ENCODE measurements at places on chromosomes 11 and 22.

- no peak for DNase-seq
Observed at GRCh38 chr11:121300972-121301699, 8.6 kb downstream of the SC5D start.

DNA sequence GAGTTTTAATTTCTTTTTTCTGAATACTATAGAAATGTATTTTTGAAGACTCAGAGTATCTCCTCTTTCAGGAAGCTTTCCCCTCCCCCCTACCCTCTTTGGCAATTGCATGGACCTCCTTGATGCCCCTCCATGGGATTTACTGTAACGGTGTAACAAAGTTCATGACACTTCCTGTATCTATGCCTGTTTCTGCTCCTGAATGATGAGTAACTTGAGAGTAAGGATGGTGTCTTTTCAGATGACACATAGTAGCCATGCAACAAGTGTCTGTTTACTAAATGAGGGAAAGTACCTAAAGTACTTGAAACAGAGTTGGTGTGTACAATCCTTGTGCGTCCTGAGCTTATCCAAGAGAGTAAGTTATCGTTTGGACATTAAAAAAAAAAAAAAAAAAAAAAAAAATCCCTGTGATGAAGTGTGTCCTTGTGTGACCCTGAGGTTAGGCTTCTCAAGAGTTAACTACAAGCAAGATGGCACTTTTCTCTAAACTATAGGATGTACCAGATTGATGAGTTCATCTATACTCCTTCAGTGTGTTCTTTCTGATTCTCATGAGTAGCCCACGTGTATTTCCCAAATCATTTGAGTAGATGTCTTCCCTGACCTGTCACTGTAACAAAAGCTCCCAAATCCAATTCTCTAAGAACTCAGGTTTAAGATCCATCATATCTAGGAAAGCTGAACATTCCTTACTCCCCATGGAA, 7.4 kb downstream of the ETS1 start:
- DNase-seq: no peak

DNA sequence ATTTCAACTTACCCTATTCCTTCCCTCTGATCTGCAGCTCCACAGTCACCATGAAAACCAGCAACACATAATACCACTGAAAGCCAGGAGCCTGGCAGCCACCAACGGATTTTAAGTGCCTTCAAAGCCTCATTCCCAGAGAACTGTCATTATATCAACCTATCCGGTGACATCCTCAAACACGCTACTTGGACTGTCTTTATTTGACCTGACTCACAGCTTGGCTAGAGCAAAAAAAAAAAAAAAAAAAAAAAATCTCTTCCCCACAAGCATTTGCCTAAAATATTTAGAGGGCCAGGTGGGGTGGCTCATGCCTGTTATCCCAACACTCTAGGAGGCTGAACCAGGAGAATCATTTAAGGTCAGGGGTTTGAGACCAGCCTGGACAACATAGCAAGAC, 32.4 kb upstream of the ARHGAP32 start:
- no peak for DNase-seq

DNA sequence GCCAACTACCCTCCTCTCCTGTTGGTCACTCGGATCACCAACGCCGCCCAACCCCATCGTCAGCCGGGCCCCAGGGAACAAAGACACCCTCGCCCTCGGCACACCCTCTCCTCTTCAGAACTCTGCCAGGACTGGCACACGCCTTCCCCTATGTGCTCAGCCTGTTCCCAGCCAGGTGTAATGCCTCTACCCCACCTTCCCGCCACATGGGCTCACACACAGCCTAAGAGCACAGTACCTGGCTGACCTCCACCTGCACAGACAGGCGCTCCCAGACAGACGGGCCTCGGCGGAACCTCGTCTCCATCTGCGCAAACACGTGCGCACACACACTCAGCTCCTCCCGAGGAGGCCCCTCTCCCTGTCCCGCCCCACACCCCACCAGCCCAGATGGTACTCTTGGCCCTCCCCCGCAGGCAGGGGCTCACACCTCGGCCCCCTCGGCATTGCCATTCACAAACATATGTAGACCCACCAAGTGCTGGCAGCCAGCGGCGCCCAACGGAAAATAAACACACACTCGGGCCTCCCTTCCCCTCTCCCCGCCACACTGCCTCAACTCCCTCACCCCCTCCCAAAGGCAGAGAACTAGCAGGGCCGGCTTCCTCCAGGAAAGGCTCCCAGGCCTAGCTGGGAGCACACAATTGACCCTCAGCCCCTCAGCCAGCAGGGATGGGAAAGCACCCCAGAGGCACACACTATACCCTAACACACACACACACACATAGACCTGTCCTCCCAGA, 8.5 kb downstream of the ELFN2 start:
- no peak for DNase-seq

DNA sequence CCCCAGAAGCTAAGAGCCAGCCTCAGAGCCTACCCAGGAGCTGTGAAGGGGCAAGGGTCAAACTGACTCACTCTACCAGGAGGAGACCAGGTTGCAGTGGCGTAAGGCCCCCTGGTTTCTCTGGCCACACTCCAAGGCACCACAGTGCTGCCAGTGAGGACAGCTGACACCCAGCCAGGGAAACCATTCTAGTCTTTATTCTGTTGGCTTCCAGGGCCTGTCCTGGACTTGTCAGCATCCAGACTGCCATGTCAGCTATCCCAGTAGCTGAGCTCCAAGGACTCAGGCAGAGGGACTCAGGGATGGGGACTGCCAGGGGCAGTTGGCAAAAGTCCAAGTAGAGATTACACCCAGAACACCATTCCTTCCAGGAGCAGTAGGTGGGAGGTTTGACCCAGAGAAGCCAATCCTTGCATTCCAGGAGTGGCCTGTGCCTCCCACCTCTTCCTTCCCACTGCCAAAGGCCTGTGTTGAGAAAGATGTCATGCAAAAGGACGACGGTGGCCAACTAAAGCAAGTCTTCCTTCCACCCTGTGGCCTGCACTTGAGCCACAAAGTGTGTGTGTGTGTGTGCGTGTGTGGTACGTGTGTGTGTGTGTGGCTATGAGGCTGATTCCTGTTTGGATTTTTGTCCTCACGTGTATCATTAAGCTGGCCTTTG, 3.6 kb upstream of the MAPK8IP1 start:
- DNase-seq: no peak

GRCh38 chr22:23294221-23294620, 113.9 kb downstream of the BCR start:
- no peak for DNase-seq

GRCh38 chr11:78100676-78101472, 21.2 kb upstream of the NDUFC2 start:
- no peak for DNase-seq

DNA sequence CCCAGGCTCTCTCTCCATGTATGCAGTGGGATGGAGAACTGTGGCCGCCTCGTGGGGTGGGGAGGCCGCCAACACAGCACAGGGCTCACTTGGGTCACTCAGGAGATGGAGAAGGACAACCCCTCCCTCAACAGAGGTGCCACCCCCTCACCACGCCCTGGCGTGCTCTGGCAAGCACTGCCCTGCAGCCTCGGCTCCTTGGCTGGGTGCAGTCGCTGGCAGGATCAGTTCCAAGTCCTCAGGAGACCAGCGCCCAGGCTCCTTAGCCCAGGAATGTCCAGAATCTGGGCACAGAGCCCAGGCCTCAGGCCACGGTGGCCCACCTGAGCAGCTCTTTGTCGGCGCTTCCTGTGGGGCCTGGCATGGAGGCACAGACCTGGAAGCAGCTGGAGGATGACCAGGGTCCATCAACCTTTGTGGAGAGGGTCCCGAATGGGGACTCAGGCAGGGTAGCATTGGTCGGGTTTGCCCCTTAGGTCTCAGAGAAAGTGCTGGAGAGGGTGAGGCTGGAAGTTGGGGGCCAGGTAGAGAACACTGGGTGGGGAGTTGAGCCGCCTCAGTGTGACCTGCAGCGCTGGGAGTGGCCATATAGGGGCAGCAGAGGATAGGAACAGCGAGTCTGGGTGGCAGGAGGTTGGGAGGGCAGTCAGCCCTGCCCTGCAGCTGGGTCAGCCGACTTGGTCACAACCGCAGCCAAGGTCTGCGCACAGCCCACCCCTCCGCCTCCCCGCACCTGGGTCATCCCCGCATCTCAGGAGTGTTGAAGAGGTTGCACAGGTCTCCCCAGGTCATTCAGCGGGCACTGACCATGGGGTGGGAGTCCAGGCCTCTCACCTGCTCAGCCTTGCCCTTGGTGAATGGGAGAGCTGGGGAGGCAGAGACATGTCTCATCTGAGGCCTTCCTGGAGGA, 8.2 kb downstream of the SUSD2 start:
- peak; percentile 24 for DNase-seq

- no peak for DNase-seq
Observed at GRCh38 chr11:88345408-88345807, 7.9 kb upstream of the CTSC start.

GRCh38 chr11:97905101-97905500, 1115.6 kb upstream of the CNTN5 start:
- DNase-seq: no peak

- DNase-seq: no peak
Observed at GRCh38 chr11:103903621-103904323, 132.7 kb upstream of the DDI1 start.

DNA sequence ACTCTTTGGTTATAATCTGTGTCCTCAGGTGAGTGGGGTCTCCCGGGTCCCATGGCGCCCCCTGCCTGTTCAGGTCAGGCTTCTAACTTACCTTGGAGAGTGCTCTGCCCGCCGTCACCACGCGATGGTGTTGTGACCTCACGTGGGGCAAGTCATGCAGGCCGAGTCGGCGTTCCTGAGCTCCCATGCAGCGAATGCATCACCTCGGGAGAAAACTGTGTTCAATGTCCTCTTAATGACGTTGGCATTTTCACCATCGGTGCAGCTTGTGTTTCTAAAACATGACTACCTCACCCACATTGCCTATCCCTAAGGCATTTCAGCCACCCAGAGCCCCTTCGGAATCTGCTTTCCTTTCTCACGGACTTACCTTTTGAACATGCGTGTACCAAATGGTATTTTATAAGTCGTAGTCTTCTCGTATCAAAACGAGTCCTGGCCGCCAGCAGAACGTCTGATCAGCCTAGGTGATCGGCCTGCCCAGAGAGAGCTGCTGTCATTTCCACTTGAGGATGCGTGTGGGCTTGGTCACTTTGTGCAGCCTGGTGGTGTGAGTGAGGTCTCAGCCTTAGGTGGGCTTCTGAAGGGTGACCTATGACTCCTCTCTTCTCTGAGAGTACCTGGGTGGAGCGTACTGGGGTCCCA, 64.8 kb downstream of the TBC1D22A start:
- no peak for DNase-seq

- no peak for DNase-seq
Observed at GRCh38 chr22:24148266-24149197, 32.8 kb upstream of the SUSD2 start.

- DNase-seq: no peak
Observed at GRCh38 chr22:48278620-48279460, 1516.4 kb downstream of the TBC1D22A start.

DNA sequence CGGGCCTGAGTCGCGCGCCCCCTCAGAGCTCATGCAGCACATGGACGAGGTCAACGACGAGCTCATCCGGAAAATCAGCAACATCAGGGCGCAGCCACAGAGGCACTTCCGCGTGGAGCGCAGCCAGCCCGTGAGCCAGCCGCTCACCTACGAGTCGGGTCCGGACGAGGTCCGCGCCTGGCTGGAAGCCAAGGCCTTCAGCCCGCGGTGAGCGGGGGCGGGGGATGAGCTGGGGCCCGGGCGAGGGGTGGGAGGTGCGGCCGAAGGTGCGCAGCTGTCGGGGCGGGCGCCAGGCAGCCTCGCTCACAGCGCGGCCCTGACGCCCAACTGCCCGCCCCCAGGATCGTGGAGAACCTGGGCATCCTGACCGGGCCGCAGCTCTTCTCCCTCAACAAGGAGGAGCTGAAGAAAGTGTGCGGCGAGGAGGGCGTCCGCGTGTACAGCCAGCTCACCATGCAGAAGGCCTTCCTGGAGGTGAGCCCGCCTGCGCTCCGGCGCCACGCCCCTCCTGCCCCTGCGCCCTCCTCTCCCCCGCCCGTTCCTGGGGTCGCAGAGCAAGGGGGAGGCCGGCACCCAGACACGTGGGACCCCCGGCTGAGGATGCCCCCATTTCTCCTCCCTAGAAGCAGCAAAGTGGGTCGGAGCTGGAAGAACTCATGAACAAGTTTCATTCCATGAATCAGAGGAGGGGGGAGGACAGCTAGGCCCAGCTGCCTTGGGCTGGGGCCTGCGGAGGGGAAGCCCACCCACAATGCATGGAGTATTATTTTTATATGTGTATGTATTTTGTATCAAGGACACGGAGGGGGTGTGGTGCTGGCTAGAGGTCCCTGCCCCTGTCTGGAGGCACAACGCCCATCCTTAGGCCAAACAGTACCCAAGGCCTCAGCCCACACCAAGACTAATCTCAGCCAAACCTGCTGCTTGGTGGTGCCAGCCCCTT, 20.5 kb downstream of the EPS8L2 start:
- no peak for DNase-seq

GRCh38 chr22:23847310-23847920, 8.6 kb upstream of the DERL3 start:
- no peak for DNase-seq

GRCh38 chr11:69644071-69644961, 3.4 kb downstream of the CCND1 start:
- DNase-seq: peak; percentile 77

GRCh38 chr11:28964811-28965210, 856.6 kb downstream of the METTL15 start:
- no peak for DNase-seq

- DNase-seq: no peak
Observed at GRCh38 chr11:1057806-1058205, 16.9 kb upstream of the MUC2 start.

DNA sequence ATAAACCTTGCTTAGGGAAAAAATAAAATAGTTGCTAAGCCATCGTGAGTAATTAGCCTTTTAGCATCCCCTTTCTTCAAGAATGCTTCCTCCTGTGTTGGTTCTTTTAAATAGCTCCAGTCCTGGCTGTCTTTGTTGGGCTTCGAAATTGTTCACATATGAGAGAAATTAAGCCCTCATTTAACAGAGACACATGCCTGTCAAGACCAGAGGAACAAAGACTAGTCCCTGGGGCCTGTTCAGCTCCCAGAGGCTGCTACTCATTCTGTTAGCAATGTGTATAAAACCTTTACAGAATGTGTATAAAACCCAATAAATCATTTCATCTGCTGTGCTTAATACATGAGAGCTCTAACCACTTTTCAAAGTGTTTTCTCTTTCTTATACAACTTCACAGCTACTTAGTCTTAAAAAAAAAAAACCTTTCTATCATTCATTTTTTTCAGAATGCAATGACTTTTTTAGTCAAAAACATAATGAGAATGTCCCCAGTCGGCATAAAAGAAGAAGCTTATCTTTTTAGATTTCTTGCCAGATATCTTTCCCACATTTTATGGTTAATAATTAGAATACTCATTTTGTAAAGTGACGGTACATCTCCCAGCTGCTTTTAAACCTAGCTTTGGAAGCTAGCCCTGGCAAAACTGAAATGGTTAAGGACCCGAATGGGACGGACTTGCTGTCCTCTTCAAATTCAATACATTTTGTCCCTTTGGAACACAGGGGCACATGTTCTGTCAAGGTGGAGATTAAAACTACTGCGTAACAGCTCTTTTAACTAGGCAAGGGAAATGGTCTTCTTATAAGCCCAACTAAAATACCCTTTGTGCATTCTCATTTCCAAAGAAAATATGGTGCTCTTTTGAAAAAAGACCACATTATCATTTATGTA, 186.1 kb downstream of the SOX6 start:
- DNase-seq: no peak

DNA sequence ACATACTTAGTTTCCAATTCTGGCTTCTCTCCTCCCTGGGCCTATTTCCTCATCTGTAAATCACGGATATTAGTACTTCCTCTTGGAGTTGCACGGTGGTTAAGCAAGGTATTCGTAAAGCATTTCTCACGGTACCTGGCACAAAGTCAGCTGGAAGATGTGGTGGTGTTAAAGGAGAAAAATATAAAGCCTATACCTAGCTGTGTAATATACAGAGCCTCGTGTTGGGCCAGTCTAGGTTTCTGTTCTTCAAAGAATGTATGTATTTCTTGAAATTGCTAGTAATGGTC, 47.2 kb downstream of the DBX1 start:
- DNase-seq: no peak
